ENCODE measurements at places on chromosomes 4 and X.

- DNase-seq: no peak
These were observed 5.5 kb upstream of the UGT2B17 start for GRCh38 chr4:68581383-68582338.

DNA sequence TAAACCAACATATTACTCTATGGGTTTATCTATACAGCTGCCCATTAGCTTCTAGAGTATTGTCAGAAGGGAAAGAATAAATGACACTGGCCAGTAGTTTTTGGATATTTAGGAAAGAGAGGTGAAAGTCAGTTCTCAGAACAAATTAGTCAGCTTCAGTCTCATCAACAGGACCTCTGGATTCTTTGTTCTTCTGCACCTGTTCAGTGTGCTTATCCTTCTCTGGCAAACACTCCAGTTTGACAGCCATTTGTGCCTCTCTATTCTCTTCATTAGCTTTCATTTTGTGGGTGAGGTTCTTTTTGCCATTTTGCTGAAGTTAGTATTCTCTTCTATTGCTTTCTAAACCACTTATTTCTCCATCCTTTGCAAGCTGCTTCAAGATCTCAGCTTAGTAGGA lies 107.0 kb downstream of the PCDH18 start:
- DNase-seq: no peak

DNA sequence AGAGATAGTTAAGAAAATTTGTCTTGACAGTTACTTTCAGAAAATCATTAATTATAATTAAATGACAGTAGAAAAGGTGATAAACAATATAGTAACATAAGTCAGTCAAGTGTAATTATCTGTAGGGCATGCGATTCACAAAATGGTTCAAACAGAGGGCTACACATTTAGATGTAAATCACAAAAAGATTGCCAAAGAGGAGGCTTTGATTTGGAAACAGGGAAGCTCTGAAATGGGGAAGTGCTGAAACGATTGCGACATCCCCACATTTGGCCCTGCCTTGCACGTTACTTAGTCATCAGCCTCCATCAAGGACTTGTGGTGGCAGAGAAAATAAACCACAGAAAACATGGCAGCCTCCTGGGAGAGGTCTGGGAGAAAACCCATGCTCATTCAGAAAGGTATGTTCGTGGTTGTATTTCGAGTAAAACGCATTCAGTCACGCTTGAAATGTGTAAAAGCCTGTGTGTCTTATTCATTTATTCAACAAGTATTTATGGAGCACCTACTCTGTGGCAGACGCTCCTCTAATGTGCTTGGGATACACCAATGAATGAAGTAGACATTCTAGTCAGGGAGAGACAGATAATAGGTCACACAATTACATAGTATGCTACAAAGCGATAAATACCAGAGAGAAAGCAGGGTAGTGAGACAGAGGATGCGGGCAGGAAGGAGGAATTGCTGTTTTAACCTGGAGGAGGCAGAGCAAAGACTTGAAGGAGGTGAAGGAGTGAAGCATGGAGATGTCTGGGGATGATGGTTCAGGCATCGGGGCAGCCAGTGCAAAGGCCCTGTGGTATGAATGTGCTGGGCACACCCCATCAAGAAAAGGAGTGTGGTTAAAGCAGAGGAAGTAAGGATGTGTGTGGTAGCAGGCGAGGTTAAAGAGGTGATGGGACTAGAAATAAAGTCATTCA lies 7.8 kb downstream of the RBM47 start:
- DNase-seq: no peak

DNA sequence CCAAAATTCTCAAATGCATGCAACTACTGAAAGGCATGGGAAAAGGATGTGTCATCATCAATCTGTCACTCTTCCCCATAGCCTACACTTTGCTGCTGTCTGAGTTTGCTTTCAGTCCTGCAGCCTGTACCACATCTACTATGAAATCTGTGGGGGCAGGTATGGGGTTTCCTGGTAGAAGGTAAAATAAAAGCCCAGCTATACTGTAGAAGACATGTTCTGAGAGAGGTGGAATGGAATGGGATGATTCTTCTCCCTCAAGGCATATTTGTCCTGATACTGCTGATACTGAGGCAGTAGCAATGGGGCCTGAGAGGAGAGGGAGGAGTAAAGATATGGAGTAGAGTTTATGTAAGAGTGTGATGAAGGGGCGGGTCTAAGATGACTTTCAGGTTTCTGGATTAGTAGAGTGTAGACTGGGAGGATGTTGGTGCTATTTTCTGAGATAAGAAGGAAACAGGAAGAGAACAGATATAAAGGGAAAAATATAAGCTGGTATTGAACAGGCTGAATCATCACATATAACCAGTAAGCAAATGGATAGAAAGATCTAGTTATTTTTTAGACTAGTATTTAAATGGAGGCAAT lies 38.7 kb upstream of the GYPA start:
- DNase-seq: no peak
